Stimulated activated CD4-positive, alpha-beta T cell treated with anti-CD3 and anti-CD28 coated beads, Interleukin-15, amount 100 ng/mL, for 1 hour (primary cell): ENCODE measurements at places on chromosomes 7 and 10.

DNA sequence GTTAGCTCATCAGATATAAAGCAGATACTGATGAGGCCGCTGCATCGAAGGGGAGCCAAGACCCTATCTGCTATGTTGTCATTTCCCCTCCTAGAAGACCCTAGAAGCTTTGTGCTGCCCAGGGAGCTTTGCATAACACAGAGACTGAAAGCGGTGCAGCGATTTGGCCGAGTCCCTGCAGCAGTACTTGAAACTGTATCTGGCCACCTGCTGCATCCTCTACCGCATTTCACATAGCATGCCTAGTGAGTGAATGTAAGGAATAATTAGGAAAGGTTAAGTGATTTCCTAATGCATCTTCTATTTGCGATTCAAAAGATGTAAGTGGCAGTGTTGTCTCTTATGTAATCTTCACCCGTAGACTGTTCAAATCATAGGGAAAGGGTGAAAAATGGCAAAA, 106.7 kb downstream of the LRMDA start:
- no peak for DNase-seq

DNA sequence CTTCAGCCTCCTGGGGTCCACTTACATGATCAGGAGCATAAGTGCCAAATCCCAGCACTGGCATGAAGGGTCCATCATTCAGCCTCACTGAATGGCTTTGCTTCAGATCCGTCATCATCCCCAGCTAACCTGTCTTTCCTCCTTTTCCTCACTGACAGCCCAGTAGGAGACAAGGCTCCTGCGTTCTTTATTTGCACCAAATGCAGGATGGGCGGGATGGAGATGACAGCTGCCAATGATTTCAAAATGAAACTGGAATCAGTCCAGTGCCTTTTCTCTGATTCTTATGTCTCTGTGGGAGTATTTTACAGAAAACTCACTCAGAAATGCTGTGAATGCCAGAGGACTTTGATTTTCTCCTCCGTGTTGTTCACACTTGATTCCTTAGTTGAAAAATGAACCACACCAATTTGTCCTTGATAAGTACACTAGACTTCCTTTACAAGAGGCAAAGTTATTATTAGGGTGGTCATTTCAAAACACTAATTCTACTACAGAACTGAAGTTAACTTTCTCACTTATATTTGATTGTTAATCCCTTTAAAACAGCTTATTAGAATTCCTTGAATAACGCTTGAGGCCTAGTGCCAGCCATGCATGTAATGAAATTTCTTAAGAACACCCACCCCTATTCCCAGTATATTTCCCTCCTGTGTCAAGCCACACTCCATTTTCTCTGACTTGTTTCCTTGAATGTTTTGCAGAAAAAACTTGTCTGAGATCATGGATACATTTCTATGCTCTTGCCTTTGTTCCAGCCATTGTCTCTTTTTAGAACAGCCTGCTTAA, at the start of gene AKR1C8:
TSS of gene AKR1C8 (minus strand) at position 164 of the 789 bp plus-strand sequence. CDS start at position 118, 46 bp downstream.
- no peak for DNase-seq

DNA sequence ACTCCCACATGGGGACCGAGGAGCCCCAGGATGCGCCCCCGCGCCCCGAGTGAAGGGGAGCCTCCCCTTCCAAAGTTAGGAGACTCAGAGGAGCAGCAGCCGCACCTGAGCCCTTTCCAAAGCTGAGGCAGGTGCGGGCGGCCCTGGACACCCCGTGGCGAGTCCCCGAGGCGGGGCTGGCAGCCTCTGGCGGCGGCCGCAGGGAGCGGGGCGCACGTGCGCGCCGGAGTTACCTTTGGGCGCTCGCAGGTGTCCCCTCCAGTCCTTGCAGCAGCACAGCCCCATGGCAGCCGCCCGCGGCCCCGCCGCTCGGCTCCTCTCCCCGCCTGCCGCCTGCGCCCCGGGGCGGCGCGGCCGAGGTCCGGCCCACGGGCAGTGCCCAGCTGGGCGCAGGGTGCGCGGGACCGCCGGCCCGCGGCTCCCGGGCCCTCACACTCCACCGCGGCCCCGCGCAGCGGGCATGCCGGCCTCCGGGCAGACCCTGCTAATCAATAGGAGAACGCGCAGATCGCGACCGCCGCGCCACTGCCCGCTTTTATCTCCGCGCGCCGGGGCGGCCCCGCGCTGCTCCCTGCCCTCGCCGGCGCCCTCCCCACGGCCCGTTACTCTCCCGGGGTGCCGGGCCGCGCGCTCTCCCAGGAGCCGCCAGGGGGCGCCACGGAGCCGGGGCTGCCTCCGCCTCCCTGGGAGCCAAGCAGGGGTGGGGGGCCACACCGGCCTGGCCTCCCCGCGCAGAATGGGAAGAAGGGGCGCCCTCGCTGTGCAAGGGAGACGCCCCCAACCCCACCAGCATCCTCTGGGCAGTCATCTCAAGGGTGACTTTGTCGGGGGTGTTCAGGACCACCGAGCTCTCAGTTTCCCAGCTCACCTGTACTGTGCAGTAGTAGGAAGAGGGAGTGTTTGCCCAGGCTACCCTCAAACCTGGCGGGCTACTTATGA, 80.8 kb downstream of the ARHGAP22 start:
- no peak for DNase-seq

DNA sequence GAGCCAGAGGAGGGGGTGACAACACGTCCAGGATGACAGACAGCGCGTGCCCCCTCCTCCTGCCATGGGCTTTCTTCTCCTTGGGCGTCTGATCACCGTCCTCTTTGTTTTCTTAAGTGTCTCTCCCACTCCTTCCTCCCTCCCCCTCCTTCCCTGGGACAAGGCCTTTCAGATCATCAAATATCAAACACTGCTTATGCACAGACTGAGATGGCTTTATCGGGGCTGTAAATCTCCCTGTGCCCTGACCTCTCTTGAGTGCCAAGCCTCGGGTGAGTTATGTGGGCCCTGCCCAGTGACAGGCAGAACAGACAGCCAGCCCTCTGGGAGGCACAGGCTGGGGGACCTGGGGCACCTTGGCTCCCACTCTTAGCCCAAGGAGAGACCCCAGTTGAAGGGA, 116.4 kb downstream of the C10orf105 start:
- DNase-seq = no peak

DNA sequence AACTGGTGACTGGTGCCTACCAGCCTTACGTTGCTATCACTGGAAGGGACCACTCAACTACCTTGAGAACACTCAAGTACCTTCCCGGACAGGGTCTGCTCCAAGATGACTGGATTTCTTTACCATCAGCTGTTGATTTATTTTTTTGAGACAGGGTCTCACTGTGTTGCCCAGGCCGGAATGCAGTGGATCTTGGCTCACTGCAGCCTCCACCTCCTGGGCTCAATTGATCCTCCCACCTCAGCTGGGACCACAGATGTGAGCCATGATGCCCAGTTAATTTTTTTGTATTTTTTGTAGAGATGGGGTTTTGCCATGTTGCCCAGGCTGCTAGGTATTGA, 45.2 kb upstream of the DLG5 start:
- DNase-seq = no peak

DNA sequence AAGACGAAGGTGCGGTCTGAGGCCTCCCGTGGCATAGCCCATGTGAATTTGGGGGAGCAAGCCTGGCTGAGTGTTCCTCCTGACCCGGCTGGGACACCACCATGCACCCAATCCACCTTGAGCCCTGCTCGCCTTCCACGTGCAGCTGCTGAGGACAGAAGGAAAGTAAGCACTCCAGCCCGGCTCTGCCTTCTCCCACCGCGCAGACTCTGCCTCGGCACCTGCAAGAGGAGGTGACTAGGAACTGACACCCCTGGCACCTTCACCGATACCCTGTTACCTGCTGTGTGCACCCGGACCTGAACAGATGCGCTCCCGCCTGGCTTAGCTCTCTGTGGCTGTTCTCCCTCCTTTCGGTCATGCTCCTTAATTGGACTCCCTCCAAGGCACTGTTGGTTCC, 57.0 kb upstream of the OPN4 start:
- no peak for DNase-seq

- DNase-seq = no peak
Measured at GRCh38 chr10:49643241-49644034, 29.6 kb downstream of the CHAT start.

GRCh38 chr10:4498711-4499251, 327.2 kb upstream of the AKR1E2 start:
- no peak for DNase-seq

DNA sequence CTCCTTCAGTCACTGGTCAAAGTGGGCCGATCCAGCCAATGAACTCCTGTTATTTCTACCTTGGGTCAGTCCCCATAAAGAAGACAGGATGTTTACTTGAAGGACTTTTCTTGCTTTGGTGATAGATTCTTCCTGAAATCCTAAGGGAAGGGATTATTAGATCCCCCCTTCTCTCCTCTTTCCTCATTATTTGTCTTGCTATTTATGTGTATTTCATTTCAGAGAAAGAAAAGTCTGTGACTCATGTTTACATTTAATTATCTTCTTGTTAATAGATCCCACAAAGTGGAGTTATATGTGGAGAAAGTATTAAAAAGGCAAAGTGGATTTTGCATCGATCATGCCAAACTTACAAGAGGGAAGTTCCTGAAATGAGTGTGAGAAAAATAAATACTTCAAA, 341.5 kb downstream of the PHTF2 start:
- no peak for DNase-seq

- no peak for DNase-seq
Measured at GRCh38 chr7:140601566-140602174, 38.9 kb downstream of the DENND2A start.

- no peak for DNase-seq
Measured at GRCh38 chr7:44063894-44064651, 1.3 kb downstream of the PGAM2 start.
